NB4 (cell line): ENCODE measurements at places on chromosomes 4 and X.

DNA sequence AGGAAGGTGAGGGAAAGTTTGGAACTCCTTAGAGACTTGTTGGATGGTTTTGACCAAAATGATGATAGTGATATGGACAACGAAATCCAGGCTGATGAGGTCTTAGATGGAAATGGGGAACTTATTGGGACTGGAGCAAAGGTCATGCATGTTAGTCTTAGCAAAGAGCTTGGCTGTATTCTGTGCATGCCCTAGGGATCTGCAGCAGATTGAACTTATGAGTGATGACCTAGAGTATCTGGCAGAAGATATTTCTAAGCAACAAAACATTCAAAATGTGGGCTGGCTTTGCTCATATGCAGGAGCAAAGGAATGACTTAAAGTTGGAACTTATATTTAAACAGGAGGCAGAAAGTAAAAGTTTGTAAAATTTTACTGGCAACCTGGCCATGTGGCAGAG is 489.3 kb upstream of the DIPK2B start:
- no peak for DNase-seq

DNA sequence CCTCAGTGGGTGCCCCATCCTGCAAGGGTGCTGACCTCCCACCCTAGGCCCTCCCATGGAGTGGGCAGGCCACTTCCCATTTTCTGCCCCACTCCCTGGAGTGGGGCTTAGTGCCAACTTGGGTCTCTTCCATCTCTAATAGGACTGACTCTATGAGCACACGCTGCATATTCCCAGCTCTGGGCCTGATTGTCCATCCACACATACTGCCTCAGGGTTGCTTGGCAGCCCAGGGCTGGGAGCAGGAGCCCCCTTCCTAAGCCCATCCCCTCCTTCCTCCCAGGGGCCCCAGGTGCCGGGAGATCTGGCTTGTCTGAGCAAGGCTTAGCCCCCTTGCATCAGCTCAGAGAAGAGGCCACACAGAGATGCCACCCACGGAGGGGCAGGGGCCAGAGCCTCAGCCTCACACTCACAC is 55.1 kb downstream of the PJA1 start:
- DNase-seq, result no peak

DNA sequence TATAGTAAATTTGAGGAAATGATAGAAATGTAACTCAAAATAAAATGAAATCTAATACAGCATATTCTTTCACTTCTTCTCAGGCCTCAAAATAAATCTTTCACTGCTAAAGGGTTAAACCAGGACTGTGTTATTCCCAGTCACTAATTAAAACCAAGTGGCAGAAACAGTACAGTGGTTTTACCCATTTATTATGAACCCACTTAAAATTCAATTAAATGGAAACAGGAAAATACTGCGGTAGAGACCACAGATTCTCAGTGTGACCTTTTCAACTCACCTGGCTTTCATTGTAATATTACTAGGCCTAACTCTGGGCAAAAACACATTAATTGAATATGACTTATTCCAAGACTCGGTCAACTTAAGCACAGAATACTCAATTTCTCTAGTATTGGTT is 176.5 kb upstream of the DKK2 start:
- no peak for DNase-seq

- DNase-seq, result no peak
Observed at GRCh38 chr4:62256479-62256878, 1056.4 kb downstream of the ADGRL3 start.

- no peak for DNase-seq
Observed at GRCh38 chrX:131977619-131978018, 45.5 kb upstream of the STK26 start.

- no peak for DNase-seq
Observed at GRCh38 chr4:47017081-47017480, 14.3 kb upstream of the GABRB1 start.

DNA sequence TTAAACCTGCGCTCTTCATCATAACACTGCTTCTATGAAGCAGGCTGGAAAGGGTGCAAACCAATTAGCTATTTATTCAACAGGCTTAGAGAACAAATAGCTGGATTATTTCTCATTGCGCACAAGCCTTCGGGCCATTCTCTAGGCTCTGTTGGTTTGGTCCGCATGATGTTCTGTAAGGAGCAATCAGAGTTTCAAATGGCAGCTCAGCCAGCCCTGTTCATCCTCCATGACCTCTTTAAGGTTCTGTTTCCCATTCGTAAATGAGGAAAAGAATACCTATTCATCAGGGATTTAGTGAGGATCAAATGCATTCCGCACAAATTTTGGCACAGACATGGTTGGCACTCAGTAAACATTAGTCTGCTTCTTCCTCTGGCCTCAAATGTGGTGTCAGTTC is 15.5 kb upstream of the GPM6A start:
- no peak for DNase-seq

GRCh38 chr4:5050520-5051277 is 581 bp upstream of the STK32B start:
- peak; percentile 91 for DNase-seq

DNA sequence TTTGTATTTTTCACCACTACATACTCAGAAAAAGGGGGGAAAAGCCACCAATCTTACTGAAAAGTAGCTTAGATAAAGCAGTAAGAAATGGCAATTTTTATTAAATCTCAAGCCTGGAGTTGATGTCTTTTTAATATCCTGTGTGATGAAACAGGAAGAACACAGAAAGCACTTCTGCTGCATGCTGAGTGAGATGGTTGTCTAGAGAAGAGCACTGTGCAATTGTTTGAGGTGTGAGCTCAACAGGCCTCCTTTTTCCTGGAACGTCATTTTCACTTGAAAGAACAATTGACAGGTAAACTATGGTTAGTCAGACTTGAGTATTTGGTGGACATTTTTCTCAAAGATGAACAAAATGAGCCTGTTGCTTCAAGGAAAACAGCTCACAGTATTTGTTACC is 73.9 kb downstream of the RTL5 start:
- DNase-seq, result peak; percentile 48

DNA sequence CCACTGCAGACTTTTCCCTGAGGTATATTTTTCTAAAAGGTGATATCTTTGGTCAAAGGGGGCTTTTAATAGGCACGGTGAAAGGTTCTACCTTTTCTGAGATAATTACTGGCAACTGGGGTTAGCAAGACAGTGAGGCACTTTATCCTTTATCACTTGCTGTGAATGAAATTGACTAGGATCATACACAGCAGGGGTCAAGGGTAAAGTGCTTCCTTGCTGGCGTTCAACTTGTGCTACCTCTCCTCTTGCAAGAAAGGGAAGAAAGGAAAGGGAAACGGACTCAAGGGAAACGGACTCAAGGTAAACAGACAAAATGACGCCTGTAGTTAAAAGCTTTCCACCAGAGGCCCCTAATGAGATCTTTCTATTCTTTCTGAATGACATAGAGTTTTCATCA is 78.6 kb upstream of the RAPGEF2 start:
- DNase-seq, result no peak

GRCh38 chr4:7034262-7035081 is 8.7 kb upstream of the TADA2B start:
- DNase-seq, result no peak

- DNase-seq, result no peak
Observed at GRCh38 chr4:137363496-137363895, 168.8 kb downstream of the PCDH18 start.

- DNase-seq, result no peak
Observed at GRCh38 chr4:141309874-141310273, 89.2 kb downstream of the ZNF330 start.

DNA sequence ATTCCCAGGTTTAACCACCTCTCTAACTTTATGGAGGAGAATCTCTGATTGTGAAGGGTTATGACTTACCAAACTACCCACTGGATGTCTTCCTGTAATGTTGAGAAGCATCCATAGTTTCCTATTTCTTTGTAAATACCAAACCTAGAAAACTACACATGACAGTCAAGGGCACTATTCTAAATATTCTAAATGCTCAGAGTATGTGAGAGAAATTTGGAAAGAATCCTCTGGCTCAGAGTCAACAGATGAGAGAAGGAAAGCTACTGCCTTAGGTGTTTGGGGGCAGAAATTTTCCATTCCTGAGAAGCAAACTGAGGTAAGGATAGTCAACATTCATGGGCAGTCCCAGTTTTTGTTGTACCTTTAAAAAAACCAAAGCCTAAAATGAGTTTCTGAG is 155.8 kb downstream of the KCNIP4 start:
- DNase-seq, result no peak

DNA sequence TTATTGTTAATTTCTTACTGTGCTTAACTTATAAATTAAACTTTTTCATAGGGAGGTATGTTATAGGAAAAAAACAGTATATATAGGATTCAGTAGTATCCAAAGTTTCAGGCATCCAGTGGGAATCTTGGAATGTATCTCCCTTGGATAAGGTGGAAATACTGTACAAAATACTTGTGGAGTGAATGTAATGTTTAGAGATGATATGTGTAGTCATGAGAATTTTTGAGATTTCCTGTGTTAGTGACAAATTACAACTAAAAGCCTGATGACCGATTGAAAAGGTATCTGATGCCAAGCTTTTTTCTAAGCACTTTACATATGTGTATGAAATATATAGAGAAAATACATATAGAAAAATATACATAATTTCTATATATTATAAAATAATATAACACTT is 69.2 kb downstream of the STK32B start:
- DNase-seq, result no peak

DNA sequence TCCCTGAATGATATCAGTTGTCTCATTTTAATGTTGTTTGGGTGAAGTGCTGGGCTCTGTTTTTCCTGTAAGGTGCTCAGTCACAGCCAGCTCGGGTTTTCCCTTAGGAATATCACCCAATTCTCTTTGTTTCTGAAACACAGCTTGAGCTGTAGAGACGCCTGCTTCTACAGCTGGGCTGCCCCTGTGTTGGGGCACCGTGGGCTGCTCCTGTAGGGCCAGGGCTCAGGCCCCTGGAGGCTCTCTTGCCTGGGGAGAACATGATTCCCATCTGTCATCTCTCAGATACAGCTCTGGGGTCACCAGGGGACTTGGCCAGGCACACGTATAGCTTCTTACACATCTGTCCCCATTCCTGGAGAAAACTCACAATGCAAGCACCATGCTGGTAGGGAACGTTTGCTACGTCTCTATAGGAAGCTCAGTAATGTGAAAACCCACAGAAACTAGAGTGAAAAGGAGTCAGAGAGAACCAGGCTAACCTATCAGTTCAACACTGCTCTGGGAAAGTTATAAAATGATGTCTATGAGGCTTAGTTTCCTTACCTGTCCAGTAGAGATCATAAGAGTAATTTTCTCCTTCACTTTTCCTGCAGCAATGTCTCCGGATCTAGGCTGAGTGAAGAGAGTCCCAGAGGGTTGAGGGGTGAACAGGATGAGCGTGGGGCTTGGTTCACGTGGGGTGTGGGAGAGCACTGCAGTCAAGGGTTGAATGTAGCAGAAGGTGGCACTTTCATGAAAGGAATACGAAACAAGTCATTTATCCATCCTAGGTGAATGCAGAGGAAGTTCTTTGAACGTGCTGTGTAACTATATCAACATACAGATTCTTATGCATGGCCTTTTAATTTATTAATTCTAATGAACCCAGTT is 14.5 kb downstream of the FHDC1 start:
- DNase-seq, result no peak

- peak; percentile 39 for DNase-seq
Observed at GRCh38 chr4:56906489-56907393, 959 bp upstream of the REST start.

DNA sequence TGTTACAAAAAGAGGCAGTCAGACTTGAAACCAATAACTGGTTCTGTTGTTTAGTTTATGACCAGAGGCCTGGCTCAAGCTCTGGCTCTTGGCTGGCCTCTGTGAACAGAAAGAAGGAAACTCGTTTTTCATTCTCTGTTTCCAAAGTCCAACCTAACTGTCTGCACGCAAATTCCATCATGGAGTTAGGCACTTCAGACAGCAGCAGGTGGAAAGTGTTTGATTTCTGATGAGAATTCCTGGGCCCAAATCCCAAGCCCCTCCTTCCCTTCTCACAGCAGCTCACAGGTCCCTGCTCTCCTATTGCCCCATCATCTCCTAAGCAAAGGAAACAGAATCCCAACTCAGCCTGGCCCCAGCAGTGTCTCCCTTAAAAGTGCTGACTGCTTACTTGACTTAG is 42.8 kb upstream of the FGF16 start:
- DNase-seq, result no peak
